NK-92 treated with Interleukin-12 subunit alpha and Interleukin-12 subunit beta, amount 100 ng/mL, for 24 hours (cell line): ENCODE measurements at places on chromosomes 11 and 22.
A peak's percentile ranks its signal among the peaks of the same experiment; 100 is the strongest.

DNA sequence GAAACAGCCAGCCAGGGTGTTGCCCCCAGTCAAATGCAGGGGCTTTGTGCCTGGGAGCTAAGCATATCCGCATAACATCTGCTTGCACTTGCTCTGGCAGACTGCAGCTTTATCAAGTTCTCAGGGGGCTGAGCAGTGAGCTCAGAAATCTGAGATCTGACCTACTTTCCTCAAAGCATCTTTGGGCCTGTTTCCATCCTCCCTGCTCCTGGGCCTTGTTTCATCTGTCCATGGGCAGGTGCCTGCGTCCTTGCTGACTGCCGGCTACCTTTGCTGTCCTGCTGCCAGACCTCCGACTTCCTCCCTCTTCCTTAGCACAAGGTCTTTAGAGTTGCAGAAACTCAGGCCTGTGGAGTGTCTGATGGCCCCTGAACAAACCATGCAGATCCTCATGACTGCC is 131.2 kb upstream of the B3GAT1 start:
- DNase-seq = no peak

- DNase-seq = no peak
Observed at GRCh38 chr11:71070490-71071453, 181.6 kb downstream of the SHANK2 start.

DNA sequence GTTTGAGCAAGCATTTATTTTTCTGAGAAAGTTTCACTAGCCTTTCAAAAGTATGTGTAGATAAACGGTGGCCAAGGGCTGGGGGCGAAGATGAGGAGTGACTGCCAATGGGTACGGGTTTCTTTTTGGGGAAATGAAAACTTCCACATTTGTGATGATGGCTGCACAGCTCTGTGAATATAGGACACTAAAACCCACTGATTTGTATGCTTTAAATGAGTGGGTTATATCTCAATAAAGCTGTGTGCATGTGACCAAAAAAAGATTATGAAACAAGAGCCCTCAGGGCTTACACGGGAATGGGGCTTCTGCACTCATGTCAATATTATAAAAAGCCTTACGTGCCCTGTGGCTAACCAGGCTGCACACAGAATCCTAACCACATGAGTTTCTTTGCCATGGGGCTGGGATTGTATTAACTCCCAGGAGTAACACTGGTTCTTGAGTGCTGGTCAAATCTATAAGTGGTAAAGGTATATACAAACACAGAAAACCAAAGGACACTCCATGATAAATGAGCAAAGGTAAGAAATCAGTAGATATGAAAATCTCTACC is 31.3 kb downstream of the ABCC8 start:
- DNase-seq = no peak

- DNase-seq = no peak
Observed at GRCh38 chr11:9840460-9841004, 176.7 kb downstream of the SWAP70 start.

GRCh38 chr11:6705905-6706535 is 22.9 kb upstream of the MRPL17 start:
- peak; percentile 9 for DNase-seq

DNA sequence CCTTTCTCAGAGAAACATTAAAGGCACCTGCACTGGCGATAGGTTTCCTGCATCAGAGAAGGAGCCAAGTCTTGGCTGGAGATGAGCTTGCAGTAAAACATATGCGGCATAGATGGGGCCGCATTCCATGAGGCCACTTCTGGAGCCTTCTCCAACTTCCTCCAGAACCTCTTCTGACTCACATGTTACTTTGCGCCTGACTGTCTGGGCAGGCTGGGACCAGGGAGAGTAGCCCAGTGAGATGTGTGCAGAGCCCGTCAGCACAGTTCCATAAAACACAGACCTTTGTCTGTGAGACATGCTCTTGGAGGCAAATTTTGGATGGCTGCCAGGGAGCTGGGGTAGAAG is 55.4 kb upstream of the BID start:
- no peak for DNase-seq

DNA sequence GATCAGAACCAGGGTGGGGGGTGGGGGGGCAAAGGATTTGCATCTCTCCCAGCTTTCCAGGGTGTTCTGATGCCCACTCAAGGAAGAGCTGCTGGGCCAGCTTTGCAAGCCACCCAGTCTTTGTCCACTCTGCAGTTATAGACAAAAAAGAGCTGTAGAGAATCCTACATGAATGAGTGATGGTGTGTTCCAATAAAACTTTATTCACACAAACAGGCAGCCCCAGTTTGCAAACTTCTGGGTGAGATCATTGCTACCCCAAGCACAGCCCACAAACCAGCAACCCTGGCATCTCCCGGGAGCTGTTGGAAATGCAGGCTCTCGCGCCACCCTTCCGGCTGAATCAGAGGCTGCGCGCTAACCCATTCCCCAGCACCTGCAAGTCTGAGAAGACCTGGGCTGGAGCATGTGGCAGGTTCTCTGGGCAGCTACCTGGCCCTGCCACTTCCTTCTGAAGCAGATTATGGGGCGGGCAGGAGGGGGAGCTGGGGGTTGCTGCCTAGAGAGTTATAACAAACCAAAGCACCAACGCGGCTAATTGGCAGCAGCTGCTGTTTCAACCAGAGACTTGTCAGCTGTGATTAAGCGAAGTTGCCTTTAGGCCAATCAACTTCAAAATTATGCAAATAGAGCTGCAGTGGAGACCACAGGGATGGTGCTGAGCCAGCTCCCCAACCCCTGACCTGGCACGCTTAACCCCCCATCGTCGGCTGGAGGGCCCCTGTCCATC is 3.8 kb upstream of the SHISAL1 start:
- DNase-seq = no peak

- no peak for DNase-seq
Observed at GRCh38 chr11:94398101-94398500, 3.1 kb downstream of the GPR83 start.

GRCh38 chr11:103920449-103920848 is 116.0 kb upstream of the DDI1 start:
- DNase-seq = no peak

- DNase-seq = no peak
Observed at GRCh38 chr11:71566081-71566620, 788 bp downstream of the KRTAP5-10 start.

DNA sequence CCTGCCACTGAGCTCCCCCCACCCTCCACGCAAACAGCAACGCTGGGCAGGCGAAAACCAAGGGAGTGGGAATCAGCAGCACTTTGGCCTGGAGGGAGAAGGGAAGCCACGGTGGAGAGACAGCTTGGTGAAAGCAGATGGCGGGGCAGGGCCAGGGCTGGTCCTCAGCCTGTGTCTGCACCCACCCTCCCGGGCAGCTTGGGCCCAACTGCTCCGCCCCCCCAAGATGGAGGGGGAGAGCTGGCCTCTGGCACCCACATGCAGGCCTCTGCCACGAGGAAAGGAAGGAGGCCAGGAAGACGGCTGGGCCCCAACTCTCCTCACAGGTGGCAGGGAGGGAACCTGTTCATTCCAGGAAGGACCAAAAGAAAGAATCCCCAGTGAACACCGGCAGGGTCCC is 17.8 kb downstream of the MAFF start:
- DNase-seq = no peak

- no peak for DNase-seq
Observed at GRCh38 chr11:117735350-117735977, 61.6 kb downstream of the DSCAML1 start.
